Endothelial cell of umbilical vein (primary cell): ENCODE measurements at places on chromosomes 5 and 9. TPM values are rescaled to one million over a fixed set of nuclear protein-coding genes. Genes with fewer than 3 reads are reported as not detected.
A peak's percentile ranks its signal among the peaks of the same experiment; 100 is the strongest.

GRCh38 chr9:76135902-76136301, 245.4 kb downstream of the PCSK5 start:
- no peak for DNase-seq
- no peaks in the 10 kb centered on the region for H3K4me1 ChIP-seq
- H3K4me3 ChIP-seq: no peak overlapping the region
- H3K36me3 ChIP-seq: no peaks in the 10 kb centered on the region
- no peak overlapping the region for H3K27ac ChIP-seq
- H3K27me3 ChIP-seq: no peaks in the 10 kb centered on the region

DNA sequence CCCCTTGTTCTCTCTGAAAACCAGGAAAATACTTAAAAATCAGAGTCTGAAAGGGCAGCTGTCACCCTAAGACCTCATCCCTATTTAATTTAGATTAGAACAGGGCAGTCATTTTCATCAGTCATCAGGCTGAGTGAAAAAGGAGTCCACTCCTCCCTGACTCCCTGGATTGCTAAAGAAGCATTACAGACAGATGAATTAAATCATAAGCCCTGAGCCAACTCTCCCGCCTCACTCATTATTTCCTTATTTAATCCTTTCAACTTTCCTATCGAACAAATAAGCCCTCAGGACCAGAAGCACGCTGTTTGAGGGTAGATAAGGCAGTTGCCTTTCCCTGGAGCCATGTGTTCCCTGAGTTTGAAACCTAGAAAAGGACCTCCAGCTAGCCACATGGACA, 201.9 kb upstream of the ANKRD55 start:
- H3K27ac ChIP-seq: no peak overlapping the region
- no peak overlapping the region for H3K4me3 ChIP-seq
- peaks cover 14% of the 10 kb centered on the region for H3K27me3 ChIP-seq
- H3K36me3 ChIP-seq: no peaks in the 10 kb centered on the region
- no peak for DNase-seq

The PRLR gene
- not detected in 2 replicates for total RNA-seq

- no peaks in the 10 kb centered on the region for H3K4me1 ChIP-seq
- no peak overlapping the region for H3K27ac ChIP-seq
- no peaks in the 10 kb centered on the region for H3K27me3 ChIP-seq
- no peak for DNase-seq
These were observed 24.8 kb downstream of the CEP72 start for GRCh38 chr5:636951-637350.

DNA sequence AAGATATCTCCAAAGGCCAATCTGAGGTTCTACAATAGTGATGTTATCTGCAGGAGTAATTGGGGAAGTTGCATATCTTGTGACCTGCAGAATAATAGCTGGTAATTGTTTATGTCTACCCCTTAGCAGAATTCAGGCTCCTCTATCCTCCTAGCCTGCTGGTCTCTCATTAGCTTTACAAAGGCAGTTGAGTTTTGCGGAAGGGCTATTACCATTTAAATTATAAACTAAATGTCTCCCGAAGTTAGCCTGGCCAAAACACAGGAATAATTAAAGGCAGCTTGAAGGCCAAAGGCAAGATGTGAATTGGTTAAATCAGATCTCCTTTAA, 168.7 kb downstream of the TTC39B start:
- H3K4me3 ChIP-seq: no peak overlapping the region
- no peaks in the 10 kb centered on the region for H3K4me1 ChIP-seq
- DNase-seq: no peak
- peaks cover 2% of the 10 kb centered on the region for H3K27me3 ChIP-seq
- H3K27ac ChIP-seq: no peak overlapping the region

The CTSV gene
- 0.83 and 1.3 TPM in 2 replicates for total RNA-seq

- H3K27ac ChIP-seq: no peak overlapping the region
- H3K4me3 ChIP-seq: no peak overlapping the region
- no peaks in the 10 kb centered on the region for H3K27me3 ChIP-seq
- no peaks in the 10 kb centered on the region for H3K4me1 ChIP-seq
- H3K36me3 ChIP-seq: no peaks in the 10 kb centered on the region
These were observed 600.7 kb upstream of the SGCD start for GRCh38 chr5:155726267-155726666.

- H3K36me3 ChIP-seq: no peaks in the 10 kb centered on the region
- no peak overlapping the region for H3K4me3 ChIP-seq
- no peaks in the 10 kb centered on the region for H3K27me3 ChIP-seq
- H3K27ac ChIP-seq: no peak overlapping the region
- DNase-seq: no peak
These were observed 5.7 kb upstream of the CTSL start for GRCh38 chr9:87720173-87720572.

DNA sequence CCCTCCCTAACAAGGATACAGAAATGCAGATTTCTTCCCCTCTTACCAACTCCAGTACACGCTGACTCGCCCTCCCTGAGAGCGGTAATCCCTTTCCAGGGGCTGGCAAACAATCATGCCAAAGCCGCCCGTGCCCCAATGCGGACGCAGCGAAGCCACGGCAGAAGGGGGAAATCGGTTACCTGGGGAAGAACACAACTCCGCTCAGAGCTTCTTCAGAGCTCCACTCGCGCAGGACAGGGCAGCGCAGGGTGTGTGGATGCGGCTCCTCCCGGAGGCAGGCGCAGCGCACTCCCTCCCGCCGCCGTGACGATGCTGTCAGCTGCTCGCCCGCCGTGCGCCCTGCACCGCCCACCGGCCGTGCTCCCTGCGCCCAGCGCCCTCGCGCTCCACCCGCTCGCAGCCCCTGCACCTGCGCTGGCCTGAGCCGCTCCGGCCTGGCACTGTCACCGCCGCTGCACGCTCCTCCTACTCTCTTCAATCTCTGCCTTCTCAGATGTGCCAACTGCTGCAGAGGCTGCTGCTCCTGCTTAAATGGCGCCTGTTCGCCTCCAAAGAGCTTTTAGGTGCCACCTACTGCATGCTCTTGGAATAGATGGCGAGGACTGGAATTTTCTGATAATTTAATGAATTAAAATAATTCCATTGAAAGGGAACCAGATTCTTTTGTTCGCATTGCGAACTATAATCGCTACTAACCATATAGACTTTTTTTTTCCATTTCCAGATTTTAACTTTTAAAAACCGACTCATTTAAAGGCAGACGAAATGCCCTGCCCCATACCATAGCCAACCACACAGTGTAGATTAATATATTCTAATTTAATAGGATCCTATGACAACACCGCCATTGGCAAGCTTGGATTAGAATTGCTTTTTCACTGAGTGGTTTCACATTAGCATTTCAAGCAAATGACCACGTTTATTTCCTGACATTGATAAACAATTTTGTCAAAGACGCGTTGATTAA, at the start of gene DIRAS2:
Gene DIRAS2 (minus strand): TSS at position 255 of the 970 bp plus-strand sequence. CDS start 28,997 bp downstream, outside the sequence.
- H3K4me3 ChIP-seq: no peak within 1 kb of the TSS
- no peaks in the 10 kb centered on the region for H3K36me3 ChIP-seq

The RNF180 gene
- total RNA-seq: 3.4 and 5.6 TPM in 2 replicates

The JAKMIP2 gene
- not detected in 2 replicates for total RNA-seq

The GHR gene
- total RNA-seq: 0.27 and 0.39 TPM in 2 replicates

- no peaks in the 10 kb centered on the region for H3K36me3 ChIP-seq
- H3K27me3 ChIP-seq: no peaks in the 10 kb centered on the region
- DNase-seq: no peak
- no peak overlapping the region for H3K27ac ChIP-seq
These were observed 155.5 kb upstream of the RAD23B start for GRCh38 chr9:107127608-107128007.

- peaks cover 4% of the 10 kb centered on the region for H3K4me1 ChIP-seq
- H3K4me3 ChIP-seq: no peak overlapping the region
- no peaks in the 10 kb centered on the region for H3K36me3 ChIP-seq
These were observed 12.5 kb downstream of the PTCH1 start for GRCh38 chr9:95504053-95504963.

The PCDHB16 gene
- 0.12 and 0.22 TPM in 2 replicates for total RNA-seq

DNA sequence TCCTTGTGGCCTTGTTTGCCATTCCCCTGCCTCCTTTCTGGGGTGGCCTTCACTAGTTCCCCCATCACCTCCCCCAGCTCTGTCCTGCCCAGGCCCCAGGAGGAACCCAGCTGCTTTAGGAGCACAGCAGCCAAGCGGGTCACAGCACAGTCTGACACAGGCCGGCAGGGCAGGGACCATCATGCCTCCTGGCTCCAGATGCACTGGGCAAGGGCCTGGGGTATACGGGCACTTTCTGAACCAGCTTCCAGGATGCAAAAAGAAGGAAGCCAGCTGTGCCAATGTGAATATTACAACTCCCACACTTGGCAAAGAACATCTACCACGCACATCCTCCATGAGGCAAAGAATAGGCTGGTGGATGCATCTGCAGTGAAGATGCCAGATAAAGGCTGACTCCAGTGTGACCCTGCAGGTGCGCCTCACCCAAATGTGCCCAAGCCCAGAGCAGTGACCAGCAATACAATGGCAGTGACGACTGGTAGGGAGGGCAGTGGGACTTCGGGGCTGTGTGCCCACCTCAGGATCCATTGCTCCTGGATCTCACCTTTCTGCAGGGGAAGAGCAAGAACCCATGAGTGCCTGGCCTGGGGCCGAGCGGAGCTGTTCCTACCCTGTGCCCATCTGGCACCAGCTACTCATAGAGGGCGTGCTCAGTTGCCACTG, 6.3 kb upstream of the IL3 start:
- no peaks in the 10 kb centered on the region for H3K4me1 ChIP-seq
- H3K36me3 ChIP-seq: no peaks in the 10 kb centered on the region
- H3K27me3 ChIP-seq: peaks cover 3% of the 10 kb centered on the region
- no peak overlapping the region for H3K27ac ChIP-seq
- DNase-seq: no peak

- H3K4me3 ChIP-seq: no peak overlapping the region
- peak overlapping the region; percentile 60 for H3K27ac ChIP-seq
- H3K27me3 ChIP-seq: no peaks in the 10 kb centered on the region
These were observed 188.3 kb downstream of the GABBR2 start for GRCh38 chr9:98520221-98520960.

GRCh38 chr9:98570663-98571440, 137.9 kb downstream of the GABBR2 start:
- DNase-seq: no peak
- H3K27me3 ChIP-seq: no peaks in the 10 kb centered on the region
- no peak overlapping the region for H3K4me3 ChIP-seq
- no peak overlapping the region for H3K27ac ChIP-seq

The N4BP3 gene
- total RNA-seq: 38.2 and 40.3 TPM in 2 replicates

The GARIN3 gene
- not detected in 2 replicates for total RNA-seq

The CA9 gene
- total RNA-seq: 0.42 TPM in 1 of 2 replicates, not detected in the other

DNA sequence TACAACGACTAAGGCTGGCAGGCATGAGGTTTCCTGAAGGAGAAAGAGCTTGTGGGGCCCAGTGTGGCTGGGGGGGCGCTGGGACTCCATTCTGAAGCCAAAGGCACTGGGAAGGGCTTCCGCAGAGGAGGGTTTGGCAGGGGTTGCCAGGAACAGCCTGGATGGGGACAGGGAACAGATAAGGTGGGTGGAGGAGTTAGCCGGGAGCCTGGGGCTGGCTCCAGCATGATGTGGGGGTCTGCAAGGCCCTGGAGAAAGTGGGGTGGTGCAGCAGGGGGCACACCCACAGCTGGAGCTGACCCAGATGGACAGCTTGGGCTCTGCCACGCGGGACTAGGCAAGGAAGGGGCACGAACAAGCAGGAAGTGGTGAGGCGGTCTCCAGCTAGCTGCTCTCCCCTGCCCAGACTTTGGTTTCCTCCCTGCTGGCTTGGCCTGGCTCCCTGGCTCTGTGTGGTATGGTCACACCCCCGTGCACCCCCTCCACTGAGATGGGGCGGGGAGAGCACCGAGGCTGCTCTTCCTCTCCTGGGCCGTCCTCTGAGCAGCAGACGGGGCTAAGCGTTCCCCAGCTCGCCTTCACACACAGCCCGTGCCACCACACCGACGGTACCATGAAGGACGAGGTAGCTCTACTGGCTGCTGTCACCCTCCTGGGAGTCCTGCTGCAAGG, at the start of gene LTC4S:
Gene LTC4S (plus strand): TSS at position 519 of the 672 bp plus-strand sequence. CDS start 95 bp downstream, at position 614.
- peaks cover 10% of the 10 kb centered on the region for H3K4me1 ChIP-seq
- peak; percentile 52 for DNase-seq
- H3K27me3 ChIP-seq: no peaks in the 10 kb centered on the region
- H3K36me3 ChIP-seq: peaks cover 2% of the 10 kb centered on the region
- no peak within 1 kb of the TSS for H3K4me3 ChIP-seq

DNA sequence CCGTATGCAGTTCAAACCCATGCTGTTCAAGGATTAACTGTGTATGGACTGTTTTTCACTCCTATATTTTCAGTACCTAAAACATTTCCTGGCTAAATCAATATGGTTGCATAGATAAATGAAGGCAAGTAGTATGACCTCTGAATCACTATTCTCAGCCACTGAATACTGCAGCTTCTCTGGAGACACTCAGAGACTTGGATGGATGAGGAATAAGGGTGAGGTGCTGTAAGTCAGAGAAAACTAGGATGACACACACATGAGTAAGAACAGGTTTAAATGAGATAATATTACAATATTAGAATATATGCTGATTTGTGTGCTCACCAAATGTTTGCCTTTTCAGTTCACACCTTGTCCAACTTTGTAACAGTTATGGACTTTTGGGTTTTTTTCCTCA, 26.0 kb upstream of the ANXA1 start:
- H3K27me3 ChIP-seq: no peaks in the 10 kb centered on the region
- no peak overlapping the region for H3K27ac ChIP-seq
- no peak overlapping the region for H3K4me3 ChIP-seq
- H3K36me3 ChIP-seq: no peaks in the 10 kb centered on the region
- peaks cover 11% of the 10 kb centered on the region for H3K4me1 ChIP-seq

DNA sequence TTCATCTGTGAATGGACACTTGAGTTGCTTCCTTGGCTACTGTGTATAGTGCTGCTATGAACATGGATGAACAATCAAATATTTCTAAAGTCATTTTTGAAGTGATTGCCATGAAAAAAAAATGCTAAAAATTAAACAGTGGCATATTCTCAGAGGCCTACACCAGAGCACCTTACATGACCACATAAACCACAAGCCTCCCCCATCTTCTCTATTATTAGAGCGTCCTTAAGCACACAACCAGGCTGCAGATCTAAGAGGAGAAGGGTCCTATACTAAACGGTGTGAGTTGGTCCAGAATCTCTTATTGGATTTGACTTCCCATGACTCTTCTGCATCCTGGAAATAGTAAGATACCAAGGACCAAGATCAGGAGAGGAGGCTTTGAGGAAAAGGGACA, 34.3 kb downstream of the PCA3 start:
- no peak overlapping the region for H3K4me3 ChIP-seq
- no peak overlapping the region for H3K27ac ChIP-seq
- no peaks in the 10 kb centered on the region for H3K4me1 ChIP-seq
- no peaks in the 10 kb centered on the region for H3K36me3 ChIP-seq

- no peak for DNase-seq
- H3K27me3 ChIP-seq: no peaks in the 10 kb centered on the region
- H3K36me3 ChIP-seq: peaks cover 8% of the 10 kb centered on the region
- peaks cover 57% of the 10 kb centered on the region for H3K4me1 ChIP-seq
These were observed 1.7 kb upstream of the EGFL7 start for GRCh38 chr9:136660971-136661550.

The SIMC1 gene
- total RNA-seq: 16.2 and 16.4 TPM in 2 replicates

GRCh38 chr9:110638381-110638954, 30.1 kb upstream of the MUSK start:
- no peaks in the 10 kb centered on the region for H3K27me3 ChIP-seq
- no peak overlapping the region for H3K27ac ChIP-seq
- no peaks in the 10 kb centered on the region for H3K36me3 ChIP-seq
- H3K4me1 ChIP-seq: no peaks in the 10 kb centered on the region

The MARCHF11 gene
- not detected in 2 replicates for total RNA-seq

GRCh38 chr9:129701549-129701948, 36.1 kb downstream of the PRRX2 start:
- H3K36me3 ChIP-seq: no peaks in the 10 kb centered on the region
- H3K4me3 ChIP-seq: no peak overlapping the region
- no peak overlapping the region for H3K27ac ChIP-seq
- DNase-seq: no peak
- peaks cover 5% of the 10 kb centered on the region for H3K4me1 ChIP-seq

The PAPPA gene
- total RNA-seq: 0.12 and 0.13 TPM in 2 replicates

GRCh38 chr9:89534515-89535287, 36.8 kb upstream of the SEMA4D start:
- no peaks in the 10 kb centered on the region for H3K27me3 ChIP-seq
- H3K27ac ChIP-seq: no peak overlapping the region
- H3K4me3 ChIP-seq: no peak overlapping the region
- no peak for DNase-seq
